ENCODE measurements at places on chromosomes 6 and 20.

- DNase-seq: no peak
These were observed 13.7 kb upstream of the PRDM13 start for GRCh38 chr6:99592900-99593299.

DNA sequence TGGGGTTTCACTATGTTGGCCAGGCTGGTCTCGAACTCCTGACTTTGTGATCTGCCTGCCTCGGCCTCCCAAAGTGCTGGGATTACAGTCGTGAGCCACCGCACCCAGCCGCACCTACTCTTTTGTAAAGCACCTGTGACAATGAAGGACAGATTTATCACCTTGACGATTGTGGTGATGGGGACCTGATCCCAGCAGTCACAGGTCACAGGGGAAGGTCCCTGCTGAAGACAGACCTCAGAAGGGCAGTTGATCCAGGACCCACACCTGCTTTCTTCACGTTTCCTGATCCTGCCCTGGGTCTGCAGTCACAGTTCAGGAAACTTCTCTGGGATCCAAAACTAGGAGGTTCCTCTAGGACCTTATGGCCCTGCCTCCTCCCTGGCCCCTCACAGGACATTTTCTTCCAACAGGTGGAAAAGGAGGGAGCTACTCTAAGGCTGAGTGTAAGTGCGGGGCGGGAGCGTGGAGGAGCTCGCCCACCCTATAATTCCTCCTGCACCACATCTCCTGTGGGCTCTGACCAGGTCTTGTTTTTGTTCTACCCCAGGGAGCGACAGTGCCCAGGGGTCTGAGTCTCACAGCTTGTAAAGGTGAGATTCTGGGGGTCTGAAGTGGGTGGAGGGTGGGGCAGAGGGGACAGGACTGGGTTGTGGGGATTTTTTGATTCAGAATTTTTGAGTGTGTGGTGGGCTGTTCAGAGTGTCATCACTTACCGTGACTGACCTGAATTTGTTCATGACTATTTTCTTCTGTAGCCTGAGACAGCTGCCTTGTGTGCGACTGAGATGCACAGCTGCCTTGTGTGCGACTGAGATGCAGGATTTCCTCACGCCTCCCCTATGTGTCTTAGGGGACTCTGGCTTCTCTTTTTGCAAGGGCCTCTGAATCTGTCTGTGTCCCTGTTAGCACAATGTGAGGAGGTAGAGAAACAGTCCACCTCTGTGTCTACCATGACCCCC lies 3.0 kb downstream of the HLA-E start:
- no peak for DNase-seq

DNA sequence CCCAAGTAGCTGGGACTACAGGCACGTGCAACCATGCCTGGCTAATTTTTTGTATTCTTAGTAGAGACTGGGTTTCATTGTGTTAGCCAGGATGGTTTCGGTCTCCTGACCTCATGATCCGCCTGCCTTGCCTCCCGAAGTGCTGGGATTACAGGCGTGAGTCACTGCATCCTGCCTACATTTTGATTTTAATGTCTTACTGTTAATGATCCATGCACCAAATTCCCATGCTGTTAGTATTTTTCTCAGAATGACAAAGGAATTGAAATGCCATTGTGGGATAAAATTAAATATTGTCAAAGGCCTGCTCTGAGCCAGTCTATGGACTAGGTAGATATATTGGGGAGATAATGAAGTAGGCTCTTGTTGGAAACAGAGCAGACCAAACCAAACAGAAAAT lies 28.2 kb downstream of the CBFA2T2 start:
- DNase-seq: peak; percentile 22

GRCh38 chr20:3890999-3891929 lies 2.1 kb downstream of the PANK2 start:
- no peak for DNase-seq

GRCh38 chr6:25874822-25875562 lies 949 bp upstream of the SLC17A3 start:
- DNase-seq: no peak

GRCh38 chr20:62190639-62191411 lies 8.0 kb downstream of the MTG2 start:
- DNase-seq: no peak

GRCh38 chr20:38804682-38805501 lies 605 bp upstream of the PPP1R16B start:
- DNase-seq: peak; percentile 59

- no peak for DNase-seq
These were observed 134.2 kb downstream of the DLL1 start for GRCh38 chr6:170156448-170157375.

DNA sequence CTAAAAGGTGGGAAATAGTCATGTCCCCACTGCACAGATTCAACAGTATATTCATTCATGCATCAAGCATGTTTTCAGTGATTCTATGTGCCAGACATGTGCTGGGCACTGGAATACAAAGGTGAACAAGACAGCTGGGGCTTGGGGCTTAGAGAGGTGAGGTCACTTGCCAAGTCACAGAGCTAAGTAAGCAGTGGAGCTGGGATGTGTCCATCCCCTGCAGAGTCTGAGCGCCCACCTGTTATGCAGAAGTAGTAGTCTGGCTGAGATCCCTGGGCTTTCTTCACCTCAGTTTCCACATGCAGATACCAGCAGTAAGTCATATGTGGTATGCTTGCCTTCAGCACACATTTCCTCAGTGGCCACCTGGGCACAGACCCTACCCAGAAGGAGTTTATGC lies 263.8 kb downstream of the DHX35 start:
- no peak for DNase-seq

- no peak for DNase-seq
These were observed 244.6 kb downstream of the GJA1 start for GRCh38 chr6:121680058-121680457.

DNA sequence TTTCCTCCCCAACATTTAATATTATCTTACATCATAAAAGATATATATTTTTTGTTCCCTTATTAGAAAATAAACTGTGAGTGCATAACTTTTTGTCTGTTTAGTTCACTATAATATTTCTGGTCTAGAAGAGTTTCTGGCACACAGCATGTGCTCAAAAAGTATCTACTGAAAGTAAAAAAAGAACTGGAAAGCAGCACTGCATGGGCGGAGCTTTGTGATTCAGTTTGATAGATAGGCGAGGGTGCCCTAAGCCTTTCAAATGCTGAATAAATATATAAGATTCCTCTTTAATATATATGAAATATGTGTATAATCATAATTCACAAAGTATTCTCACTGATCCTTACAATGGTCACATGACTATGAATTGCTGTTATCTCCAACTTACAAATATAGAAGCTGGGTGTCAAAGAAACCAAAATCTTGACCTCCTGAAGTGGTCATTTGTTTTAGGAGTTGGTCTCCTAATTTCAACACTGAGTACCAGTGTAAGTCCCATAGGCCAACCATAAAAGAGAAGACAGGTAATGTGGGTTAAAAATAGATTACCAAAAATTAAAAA lies 50.8 kb downstream of the OR2B2 start:
- DNase-seq: no peak

DNA sequence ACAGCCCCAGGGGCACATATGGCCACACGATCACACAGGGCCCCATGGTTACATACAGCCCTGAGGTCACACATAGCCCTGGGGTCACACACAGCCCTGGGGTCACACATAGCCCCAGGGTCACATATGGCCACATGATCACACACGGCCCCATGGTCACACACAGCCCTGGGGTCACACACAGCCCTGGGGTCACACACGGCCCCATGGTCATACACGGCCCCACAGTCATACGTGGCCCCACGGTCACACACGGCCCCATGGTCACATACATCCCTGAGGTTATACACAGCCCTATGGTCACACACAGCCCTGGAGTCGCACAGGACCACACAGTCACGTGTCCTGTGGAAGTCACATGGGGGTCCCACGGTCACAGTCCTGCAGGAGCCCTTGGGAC lies 120.1 kb downstream of the AGPAT4 start:
- no peak for DNase-seq

DNA sequence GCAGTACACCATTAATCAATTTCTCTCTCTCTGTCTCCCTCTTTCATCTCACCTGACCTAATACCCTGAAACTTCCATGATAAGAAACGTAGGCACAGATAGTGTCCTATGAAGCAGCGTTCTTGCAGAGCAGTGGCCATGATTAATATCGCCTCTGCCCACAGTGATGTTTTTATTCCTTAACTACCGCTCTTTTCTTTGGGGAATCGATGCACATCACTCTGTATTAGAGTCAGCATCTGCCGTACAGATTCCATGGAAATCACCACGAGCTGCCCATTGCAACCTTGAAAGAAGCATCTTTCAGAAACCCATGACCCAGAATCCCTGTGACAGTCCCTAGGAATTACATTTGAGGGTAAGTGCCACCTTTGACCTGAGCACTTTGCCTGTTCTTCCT lies 152.0 kb upstream of the ECI2 start:
- peak; percentile 82 for DNase-seq

GRCh38 chr6:91198588-91199255 lies 611.9 kb upstream of the MAP3K7 start:
- DNase-seq: no peak

- no peak for DNase-seq
These were observed 51.1 kb downstream of the KCTD20 start for GRCh38 chr6:36493859-36494258.

- DNase-seq: peak; percentile 91
These were observed 8.9 kb upstream of the MLN start for GRCh38 chr6:33812669-33813068.

GRCh38 chr6:14380086-14380820 lies 262.7 kb downstream of the CD83 start:
- DNase-seq: peak; percentile 74

DNA sequence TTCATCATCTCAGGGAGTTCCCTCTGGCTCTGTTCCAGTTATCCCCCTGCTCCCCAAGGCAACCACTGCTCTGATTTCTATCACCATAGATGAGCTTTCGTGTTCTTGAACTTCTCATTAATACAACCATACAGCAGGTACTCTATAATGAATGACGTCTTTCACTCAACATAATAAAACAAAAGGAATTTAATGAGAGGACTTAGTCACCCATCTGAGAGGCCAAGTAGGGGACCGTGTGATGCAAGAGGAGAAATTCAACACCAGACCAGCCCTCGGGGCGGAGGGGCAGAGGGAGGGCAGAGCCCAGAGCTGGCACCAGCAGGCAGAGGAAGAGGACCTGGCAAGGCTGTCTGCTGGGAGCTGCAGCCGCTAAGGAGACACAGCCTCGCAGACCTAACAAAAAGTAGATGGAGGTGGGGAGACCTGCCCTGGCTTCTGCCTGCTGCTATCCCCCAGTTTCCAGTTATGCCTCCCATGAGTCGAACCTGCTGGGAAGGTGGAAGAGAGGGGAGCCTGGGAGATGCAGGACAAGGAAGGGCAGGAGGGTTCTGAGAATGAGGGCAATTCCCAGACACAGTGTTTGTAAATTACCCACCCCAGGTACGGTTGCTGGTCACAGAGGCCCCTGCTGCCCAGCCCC lies 13.8 kb downstream of the CCN5 start:
- DNase-seq: peak; percentile 64

DNA sequence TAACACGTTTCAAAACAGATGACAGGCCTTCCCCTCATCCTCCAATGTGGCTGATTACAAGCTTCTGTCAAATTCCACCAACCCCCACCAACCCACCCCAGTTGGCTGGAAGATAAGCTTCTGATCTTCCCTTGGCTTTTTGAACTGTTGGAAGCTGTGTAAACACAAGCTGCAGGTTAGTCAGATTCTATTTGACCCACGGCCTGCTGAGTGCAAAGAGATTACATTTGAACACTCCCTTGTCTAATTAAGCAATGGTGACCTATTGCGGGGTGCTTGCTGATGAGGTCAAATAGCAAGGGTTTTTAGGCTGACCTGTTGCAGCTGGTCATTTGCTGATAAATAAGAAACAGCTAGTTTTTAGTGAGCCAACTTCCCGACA lies 379.7 kb downstream of the BMP2 start:
- no peak for DNase-seq

- DNase-seq: no peak
These were observed 28.4 kb upstream of the ADRM1 start for GRCh38 chr20:62274332-62274950.

DNA sequence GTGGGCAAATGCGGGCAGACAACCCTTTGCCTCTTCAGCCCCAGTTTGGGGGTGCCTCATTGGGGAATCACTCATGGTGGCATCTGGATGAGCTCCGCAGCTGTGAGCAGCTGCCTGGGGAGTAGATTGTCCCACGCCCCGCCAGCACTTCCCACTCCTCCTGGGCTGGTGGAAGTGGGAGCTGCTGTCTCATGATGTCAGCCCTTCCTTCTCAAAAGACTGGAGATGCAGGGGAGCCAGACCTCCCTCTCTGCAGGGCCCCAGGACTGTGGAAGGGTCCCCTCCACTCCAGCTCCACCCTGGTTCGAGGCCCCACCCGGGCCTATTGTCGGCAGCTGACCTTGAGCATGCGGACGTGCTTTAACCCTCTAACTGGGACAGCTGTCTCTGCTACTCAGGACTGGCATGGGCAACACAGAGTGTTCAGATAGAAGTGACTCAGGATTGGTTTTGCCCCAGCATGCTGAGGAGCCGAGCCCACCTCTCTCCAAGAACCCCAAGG lies 2.0 kb downstream of the UNC93A start:
- DNase-seq: no peak

DNA sequence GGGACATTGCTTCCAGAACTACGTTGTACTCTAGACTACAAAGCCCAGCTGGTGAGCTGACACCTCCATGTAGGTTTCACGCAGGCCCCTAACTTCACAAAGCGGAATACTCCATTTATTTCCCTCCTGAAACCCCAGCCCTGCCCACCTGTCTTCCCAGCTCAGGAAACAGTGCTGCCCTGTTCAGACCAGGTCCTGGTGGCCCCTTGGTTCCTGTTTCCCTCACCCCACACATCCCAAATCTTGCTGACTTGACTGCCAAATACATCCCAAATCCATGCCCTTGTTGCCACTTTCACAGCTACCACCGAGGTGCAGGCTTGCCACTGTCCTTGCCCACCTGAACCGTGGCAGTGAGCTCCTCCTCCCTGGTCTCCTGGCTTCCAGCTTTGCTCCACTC lies 113.1 kb upstream of the PTPN1 start:
- DNase-seq: no peak

DNA sequence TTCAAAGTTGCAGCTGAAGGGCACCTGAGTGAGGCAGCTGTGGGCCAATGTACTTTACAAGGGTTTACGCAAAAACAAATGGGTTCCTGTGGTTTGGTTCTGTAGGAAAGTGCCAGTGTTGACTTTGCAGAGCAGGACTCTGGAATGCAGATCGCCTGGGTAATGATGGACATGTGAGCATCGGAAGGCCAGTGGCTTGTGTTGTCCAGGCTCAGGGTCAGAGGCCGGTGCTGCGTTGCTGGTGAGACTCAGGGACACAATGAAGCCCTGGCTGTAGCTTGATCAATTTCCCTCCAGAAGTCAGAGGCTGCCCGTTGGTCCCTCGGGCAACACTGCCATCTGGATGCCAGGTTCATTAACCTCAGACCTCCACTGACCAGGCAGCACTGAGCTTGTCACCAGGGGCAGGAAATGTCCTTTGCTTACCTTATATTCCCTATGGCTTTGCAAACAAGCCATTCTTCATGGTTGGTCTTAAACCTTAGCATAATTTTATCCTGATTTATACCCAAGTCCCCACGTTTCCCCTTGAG lies 753.4 kb downstream of the QKI start:
- no peak for DNase-seq

GRCh38 chr6:130895516-130895915 lies 68.3 kb downstream of the SMLR1 start:
- no peak for DNase-seq

- no peak for DNase-seq
These were observed 107.0 kb upstream of the FOXO3 start for GRCh38 chr6:108453601-108454185.

GRCh38 chr20:57947421-57948179 lies 237.8 kb upstream of the PMEPA1 start:
- peak; percentile 84 for DNase-seq

Measured in eye (tissue), 1 donor.